Inflammatory macrophage treated with lipopolysaccharide for 4 hours (primary cell): ENCODE measurements at places on chromosomes 13 and 19.

DNA sequence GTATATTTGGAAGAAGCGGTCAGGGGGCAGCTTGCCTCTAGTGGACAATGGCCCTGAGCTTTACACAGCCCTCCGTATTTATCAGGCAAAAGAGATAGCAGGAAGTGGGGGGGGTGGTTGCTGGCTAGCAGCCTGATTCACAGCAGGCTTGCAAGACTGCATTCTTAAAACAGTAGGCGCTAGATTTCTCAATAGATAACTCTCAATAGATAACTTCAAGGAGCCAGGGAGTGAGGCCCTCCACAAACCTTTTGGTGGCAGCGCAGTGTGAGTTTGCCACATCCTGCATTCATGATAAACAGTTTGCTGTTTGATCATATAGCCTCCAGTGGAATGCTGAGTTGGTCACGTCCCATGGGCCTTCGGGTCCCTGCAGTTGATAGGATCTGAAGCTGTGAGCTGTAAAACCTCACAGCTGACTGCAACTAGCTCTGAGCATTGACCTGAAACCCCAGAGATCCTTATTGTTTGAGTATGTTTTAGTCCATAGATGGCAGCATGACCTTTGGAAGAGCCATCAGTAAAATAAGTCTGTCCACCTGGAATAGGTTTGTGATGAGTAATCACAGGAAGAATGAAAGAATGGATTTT lies 12.2 kb downstream of the FPR3 start:
- DNase-seq = peak; percentile 86

GRCh38 chr13:25110956-25111584 lies 15.1 kb downstream of the PABPC3 start:
- DNase-seq = no peak

DNA sequence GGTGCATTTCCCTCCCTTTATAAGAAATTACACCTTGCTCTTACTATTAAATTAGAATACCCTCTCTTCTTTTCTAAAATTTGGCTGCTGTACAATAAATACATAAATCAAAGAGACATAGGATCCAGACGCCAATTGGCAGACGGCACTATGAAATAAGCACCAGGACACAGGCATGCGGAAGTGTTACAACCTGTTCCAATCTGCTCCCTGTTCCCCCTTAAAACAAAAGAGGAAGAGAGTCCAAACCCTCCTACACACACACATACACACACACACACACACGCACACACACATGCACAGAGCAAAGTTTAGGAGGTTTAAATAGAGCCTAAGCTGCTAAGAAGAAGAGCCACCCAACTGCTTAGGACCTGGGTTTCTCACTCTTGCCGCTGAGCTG lies 75.6 kb upstream of the ZNF507 start:
- peak; percentile 2 for DNase-seq

- peak; percentile 15 for DNase-seq
Measured at GRCh38 chr13:110664673-110665072, 41.2 kb downstream of the CARS2 start.

- DNase-seq = no peak
Measured at GRCh38 chr19:3611841-3612240, 5.2 kb upstream of the TBXA2R start.

DNA sequence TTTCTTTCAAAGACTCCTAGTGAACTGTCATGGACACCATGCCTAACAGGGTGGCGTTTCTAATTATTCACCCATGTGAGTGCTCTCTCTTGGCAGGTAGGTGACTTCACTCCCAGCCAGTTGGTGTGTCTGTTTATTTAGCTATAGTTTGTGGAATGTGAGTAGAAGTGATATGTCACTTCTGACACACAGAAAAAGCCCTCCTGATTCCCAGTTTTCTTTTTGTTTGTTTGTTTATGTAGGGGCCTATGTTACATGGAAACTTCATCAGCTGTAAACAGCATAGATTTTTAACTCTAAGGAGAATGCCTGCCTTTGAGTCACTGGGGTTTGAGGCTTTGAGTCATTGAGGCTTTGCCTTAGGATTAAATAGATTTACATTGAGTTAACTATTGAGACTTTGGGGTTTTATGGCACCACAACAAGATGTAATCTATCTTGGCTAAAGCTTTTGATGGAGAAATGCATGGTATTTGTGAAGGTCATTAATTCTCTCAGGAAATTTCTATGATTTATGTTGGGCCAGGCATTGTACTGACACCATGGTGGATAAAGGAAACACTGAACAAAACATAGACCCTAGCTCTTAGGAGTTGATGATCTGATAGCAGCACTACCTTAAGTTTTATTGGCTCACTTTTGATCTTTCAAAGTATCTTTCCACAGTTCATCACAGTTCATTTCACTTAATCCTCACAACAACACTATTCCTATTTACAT lies 45.3 kb downstream of the UFM1 start:
- no peak for DNase-seq

DNA sequence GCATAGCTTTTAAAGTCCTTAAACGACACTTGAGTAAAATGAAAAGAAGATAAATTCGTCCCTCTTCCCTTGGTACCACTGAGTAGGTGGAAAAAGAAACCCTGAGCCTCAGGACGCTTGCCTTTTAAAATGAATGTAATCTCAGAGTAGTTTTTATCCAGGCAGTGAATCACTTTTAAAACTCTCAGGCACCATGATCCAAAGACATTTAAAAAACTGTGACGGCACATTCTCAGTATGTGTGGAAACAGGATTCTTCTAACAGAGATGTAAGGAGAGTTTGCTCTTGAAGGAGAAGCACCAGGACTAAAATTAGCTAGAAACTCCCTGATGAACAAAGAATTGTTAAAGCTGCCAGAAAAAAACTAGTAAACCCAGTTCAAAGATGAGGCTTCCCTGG lies 105.7 kb upstream of the SLC15A1 start:
- no peak for DNase-seq

- peak; percentile 47 for DNase-seq
Measured at GRCh38 chr19:16025108-16026101, 50.9 kb upstream of the TPM4 start.

DNA sequence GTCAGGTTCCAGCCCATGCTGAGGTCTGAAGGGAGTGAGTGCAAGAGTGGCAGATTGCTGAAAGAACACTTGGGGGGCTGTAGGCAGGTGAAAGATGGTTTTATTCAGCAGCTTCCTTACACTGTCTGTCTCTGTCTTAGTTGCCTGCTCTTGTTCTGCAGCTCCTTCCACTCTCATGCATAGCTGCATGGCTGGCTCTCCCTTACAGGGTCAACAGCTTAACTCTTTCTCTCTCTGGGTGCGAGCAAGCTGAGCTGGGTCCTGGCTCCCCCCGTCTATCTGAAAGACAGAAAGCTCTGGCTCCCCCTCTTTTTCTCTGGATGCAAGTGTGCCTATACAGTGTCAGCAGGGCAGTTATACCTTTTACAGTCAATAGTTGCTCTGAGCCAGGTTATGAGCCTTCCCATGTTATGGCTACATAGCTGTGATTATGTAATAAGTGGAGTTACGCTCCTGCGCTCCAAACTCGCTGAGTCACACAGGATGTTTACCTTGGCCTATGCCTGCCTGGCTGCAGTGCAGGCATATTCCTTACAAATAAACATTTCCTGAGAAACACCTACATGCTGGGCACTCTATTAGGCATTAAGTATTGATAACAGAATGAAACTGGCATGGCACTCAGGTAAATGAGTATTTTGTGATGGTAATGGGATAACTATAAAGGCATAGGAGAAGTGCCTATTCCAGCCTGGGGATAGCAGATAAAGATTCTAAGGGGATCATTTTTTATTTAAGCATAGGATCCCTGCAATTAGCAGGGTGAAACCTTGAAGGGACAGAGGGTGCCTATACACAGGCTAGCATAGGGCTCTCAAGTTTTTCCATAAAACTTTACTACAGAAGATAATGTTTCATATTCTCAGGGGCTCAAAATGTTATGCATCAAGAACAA lies 826.9 kb upstream of the PCDH9 start:
- DNase-seq = no peak

DNA sequence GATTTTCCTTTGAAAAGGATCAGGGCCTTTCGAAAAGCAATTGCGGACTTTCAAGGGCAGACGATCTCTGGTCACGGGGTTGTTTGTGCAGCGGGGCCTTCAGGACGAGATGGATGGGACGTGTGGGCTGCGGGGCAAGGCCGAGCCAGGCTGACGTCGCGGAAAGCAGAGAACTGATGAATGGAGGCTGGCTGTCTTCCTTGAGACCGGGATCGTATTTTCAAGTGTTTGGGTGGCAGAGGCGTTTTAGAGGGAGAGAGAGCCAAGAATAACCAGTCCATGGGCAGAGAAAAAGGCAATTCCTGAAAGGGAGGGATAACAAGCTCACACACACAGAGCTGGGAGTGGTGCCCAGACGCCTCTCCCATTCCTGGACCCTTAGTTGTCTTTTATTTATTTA lies 138.9 kb upstream of the USP29 start:
- no peak for DNase-seq

DNA sequence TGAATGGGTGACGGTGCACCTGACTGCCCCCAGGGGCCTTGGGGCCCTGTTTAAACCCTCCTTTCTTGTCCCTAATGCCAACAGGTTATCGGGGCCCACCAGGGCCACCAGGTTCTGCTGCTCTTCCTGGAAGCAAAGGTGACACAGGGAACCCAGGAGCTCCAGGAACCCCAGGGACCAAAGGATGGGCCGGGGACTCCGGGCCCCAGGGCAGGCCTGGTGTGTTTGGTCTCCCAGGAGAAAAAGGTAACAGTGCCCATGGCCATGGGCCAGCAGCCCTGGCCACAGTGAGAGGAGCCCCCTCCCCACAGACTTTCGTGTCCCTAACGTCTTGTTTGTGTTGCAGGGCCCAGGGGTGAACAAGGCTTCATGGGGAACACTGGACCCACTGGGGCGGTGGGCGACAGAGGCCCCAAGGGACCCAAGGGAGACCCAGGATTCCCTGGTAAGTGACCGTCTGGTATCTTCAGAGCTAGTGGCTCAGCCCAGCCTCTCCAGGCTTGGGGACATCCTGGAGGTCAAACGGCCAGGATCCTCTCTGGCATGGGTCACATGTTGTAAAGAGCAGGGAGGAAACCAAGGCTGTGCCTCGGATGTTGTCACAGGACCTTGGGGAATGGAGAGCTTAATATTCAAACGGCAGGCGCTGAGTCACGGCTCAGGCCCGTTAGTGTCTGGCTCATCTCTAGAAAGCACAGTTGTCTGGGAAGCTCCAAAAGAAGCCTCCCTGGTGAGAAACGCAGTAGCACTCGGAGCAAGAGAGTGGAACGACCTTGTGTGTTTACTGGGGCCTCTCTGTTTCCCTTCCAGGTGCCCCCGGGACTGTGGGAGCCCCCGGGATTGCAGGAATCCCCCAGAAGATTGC lies 58.3 kb downstream of the RAB20 start:
- peak; percentile 20 for DNase-seq

GRCh38 chr13:75481176-75482069 lies 546 bp downstream of the TBC1D4 start:
- DNase-seq = no peak

- no peak for DNase-seq
Measured at GRCh38 chr19:48363500-48363809, 285 bp downstream of the TMEM143 start.

- no peak for DNase-seq
Measured at GRCh38 chr19:28652765-28653164, 560.2 kb downstream of the UQCRFS1 start.

- DNase-seq = no peak
Measured at GRCh38 chr13:71967990-71968389, 101.0 kb upstream of the DACH1 start.

DNA sequence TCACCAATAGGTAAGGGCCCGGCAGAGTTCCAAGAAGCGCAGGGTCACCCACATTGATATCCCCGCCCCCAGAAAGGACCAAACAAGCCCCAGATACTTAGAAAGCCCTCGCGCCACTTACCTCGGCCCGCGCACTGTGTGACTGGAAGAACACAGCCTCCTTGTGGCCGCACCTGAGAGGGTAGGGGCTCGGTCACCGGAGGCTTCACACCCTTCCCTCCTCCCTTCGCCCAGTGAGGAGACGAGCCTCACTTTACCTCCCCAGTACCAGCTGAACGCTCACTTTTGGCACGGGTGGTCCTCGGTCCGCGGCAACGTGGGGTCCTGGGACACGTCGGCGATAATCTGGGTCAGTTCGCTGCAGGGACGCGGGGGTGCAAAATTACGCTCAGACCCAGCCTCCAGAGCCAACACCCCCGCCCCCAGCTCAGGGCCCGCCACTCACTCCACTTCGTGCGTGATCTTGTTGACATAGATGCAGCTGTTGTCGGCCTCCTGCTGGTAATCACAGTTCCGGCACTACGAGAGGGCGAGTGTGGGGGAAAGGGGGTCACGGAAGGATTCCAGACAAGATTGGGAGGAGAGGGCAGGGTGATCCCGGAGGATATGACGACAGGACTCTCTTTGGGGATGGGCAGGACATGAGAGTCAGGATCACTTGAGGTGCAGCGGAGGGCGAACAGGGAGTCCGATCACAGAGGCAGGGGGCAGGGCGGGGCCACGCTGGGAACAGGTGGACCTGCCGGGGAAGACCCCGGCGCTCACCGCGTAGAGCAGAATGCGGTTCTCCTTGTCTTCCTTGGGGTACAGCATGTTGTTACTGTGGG lies 568 bp downstream of the POLR2I start:
- DNase-seq = no peak

DNA sequence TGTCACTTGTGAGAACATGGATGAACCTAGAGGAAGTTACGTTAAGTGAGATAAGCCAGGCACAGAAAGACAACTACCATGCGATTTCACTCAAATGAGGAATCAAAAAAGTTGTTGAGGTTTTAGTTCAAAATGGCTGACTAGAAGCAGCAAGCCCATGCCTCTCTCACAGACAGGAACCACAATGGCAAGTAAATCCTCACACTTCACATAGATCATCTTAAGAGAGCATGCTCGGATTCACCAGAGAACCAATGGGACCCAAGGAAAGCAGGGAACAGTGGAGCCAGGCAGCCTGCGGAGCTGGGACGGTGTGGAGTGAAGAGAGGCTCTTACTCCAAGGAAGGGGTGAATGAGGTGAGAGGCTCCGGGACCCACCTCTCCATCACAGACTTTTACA lies 581.0 kb downstream of the UQCRFS1 start:
- DNase-seq = no peak

GRCh38 chr13:71644579-71644978 lies 222.4 kb downstream of the DACH1 start:
- no peak for DNase-seq

GRCh38 chr13:44231786-44232516 lies 141.7 kb upstream of the SERP2 start:
- DNase-seq = peak; percentile 80

DNA sequence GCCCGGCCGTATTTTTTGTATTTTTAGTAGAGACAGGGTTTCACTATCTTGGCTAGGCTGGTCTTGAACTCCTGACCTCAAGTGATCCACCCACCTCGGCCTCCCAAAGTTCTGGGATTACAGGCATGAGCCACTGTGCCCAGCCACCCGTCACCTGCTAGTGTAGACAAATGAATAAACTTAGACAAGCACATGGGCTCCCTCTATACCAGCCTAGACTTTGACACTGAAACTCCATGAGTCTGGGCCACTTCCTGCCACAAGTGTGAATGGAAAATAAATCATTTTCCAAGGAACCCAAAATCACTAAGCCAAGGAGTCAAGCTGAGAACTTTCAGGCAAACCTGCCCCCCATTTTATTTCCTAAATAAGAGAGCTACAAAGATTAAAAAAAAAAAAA lies 27.0 kb upstream of the TPT1 start:
- DNase-seq = no peak
